ENCODE measurements at places on chromosomes 16 and 17.
A peak's percentile ranks its signal among the peaks of the same experiment; 100 is the strongest.

DNA sequence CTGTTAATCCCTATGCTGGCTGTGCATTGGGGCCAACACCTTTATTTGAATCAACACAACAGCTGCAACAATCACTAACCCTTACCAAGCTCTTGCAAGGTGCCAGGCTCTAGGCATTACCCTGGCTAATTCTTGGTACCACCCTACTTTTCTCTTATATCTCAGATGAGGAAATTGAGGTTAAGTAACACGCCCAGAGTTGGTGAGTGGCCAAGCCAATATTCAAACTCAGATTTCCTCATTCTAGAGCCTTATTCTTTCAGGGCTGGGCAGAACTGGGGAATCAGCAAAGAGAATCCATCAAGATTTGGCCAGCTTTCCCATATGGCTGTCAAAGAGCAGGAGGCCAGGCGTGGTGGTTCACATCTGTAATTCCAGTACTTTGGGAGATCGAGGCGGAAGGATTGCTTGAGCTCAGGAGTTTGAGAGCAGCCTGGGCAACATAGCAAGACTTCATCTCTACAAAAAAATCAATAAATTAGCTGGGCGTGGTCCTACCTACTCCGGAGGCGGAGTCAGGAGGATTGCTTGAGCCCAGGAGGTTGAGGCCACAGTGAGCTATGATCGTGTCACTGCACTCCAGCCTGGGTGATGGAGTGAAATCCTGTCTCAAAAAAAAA is 23.7 kb downstream of the ARSG start:
- DNase-seq, result no peak

GRCh38 chr17:59451706-59452105 is 113.7 kb upstream of the DHX40 start:
- no peak for DNase-seq

DNA sequence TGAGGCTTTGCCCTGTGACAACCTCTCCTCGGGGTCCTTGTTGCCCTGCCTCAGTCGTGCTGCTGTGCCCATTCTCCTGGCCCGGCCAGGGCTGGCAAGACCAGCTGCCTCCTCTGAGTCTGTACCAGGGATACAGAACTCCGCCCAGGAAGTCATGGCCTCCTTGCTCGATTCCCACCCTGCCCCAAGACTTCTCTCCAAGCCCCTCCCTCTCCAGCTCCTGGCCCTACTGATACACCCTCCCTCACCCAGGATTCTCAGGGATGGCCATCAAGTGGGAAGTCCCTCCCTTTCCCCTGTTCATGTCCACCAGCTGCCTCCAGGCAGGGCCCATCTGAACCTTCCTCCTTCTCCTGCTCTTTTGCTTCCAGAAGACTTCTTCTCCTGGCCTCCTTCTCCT is 11.2 kb upstream of the TMEM208 start:
- no peak for DNase-seq

DNA sequence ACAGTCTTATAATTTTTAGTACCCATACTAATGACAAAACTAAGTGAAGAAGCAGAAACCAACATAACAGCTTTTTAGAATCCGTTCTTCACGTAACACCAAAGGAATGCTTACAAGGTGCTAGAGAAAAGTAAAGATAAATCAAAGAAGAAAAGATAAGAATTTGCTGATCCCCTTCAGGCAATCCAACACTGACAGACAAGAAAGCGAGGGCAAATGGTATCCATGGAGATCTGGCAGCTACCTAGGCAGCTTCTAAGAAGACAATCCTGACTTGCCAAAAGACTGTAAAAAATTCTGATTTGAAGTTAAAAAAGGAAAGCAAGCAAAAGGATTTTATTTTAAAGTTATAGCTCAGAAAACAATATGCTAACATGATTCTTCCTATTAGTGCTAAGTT is 14.6 kb downstream of the BBS2 start:
- DNase-seq, result no peak

DNA sequence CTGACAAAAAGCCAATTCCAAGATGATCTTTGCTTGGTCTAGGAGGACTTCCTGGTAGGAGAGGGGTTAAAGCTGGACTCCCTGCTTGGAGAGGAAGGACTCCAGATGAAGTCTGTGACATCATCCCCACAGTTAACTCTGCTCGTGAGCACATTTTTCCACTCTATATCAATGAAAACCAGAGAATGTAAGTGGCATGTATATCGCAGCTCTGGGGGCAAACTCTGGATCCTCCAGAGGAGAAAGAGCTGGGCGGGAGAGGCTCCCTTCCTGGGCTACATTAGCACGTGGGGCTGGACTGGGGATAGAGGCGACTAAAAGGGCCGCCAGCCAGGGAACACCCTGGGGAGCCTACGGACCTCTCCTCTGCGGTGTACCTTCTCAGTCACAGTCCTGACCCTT is 34.1 kb downstream of the HIC1 start:
- no peak for DNase-seq

DNA sequence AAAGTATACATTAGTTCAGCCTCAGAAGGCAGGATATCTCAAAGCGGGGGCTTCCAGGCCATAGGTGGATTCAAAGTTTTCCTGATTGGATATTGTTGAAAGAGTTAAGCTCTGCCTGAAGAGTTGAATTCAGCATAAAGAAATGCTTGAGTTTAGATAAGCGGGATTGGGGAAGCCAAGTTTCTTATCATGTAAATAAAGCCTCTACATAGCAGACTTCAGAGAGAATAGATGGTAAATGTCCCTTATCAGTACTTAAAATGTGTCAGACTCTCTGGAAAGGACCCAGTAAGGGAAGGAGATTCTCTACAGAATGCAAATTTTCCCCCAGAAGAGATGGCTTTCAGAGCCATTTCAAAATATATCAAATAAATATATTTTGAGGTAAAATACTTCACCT is 423.5 kb downstream of the SHISA9 start:
- DNase-seq, result no peak

GRCh38 chr16:85750146-85750826 is 610 bp downstream of the C16orf74 start:
- no peak for DNase-seq

GRCh38 chr17:81486199-81486810 is 26.3 kb downstream of the ACTG1 start:
- DNase-seq, result no peak

DNA sequence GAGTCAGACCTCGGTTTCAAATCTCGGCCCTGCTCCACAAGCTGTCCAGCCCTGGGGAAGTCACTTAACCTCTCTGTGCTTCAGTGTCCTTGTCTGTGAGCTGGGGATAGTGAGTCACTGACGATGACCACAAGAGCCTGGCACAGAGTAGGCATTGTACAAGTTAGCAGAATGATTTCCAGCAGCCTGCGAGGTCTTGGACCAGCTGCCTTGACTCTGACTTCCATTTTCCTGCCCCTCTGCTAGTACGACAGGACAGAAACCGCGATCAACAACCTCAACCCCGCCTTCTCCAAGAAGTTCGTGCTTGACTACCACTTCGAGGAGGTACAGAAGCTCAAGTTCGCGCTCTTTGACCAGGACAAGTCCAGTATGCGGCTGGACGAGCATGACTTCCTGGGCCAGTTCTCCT is 20.7 kb downstream of the CPNE2 start:
- DNase-seq, result no peak

GRCh38 chr17:1454541-1454940 is 1.5 kb downstream of the CRK start:
- no peak for DNase-seq

DNA sequence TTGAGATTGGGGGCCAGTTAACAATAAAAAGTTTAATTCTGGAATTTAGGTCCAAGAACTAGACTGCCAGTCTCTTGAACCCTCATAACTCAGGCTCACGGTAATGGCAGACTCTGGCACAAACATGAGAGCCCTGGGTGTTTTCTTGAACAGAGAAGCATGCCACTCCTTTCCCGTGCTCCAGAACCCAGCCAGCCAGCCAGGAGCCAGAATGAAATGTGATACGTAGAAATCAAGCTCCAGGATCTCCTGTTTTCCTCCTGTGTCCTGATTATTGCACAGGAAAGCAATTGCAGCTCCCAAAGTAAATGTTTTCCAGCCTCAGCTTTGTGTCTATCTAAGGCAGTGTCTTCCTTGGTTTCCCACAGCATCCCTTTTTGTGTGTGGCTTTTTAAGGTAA is 46.2 kb upstream of the NOL11 start:
- no peak for DNase-seq

GRCh38 chr17:21419299-21420239 is 43.4 kb downstream of the KCNJ12 start:
- peak; percentile 14 for DNase-seq

- no peak for DNase-seq
These were observed at the start of gene HAP1 for GRCh38 chr17:41734139-41734948. HAP1 (minus strand) TSS chr17:41734643; CDS start chr17:41734634, 9 bp downstream.

GRCh38 chr16:57611181-57611580 is 17.2 kb upstream of the ADGRG1 start:
- DNase-seq, result no peak

DNA sequence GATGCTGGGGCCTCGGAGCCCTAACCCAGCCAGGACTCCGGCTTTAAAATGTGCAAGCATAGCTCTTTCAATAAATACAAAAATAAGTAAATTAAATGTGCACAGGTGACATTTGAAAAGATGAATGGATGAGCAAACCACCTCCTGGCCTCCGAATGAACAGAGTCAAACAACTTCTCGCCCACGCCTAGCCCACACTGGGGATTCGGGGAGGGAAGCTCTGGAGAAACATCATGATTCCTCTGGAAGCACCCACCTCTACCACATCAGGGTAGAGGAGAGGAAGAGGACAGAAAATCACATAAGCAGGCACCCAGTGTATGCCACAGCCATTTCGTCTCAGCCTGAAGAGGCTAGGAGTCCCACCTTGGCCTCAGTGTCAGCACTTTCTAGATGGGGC is 105.8 kb downstream of the SDK2 start:
- DNase-seq, result no peak

- no peak for DNase-seq
These were observed 347.5 kb upstream of the TNRC6C start for GRCh38 chr17:77610972-77611521.

- DNase-seq, result no peak
These were observed 23.9 kb downstream of the SLC39A11 start for GRCh38 chr17:73068322-73069153.

DNA sequence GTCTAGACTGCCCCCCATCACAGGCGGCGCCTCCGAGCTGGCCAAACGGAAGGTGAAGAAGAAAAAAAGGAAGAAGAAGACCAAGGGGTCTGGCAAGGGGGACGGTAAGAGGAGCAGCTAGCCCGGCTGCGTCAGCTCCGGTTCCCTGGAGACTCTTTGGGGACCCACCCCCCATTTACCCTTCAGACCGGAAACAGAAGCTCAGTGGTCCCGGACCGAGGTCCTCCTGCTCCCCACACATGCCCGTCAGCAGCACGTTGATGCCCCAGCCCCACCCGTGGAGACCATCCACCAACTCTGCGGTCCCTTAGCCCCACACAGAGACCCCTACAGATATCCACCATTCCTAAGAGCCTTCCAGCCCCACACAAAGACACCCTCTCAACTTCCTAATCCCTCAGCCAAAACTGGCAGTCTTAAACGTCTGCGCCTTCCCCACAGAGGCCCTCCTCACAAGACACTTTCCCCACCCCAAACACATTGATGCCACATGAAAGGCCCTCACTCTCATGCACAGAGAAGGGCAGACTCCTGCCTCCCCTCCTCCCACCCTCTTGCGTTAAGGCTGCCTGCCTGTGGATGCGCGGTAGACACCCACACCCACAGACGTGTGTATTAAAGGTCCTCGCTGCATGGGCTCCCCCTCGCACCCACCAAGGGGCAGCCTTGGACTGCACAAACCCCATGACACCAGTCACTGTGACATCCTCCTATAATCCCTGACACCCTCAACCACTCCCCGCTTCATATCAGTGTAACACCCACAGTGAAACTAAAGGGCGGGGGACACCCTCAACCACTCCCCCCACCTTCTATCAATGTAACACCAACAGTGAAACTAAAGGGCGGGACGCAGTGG is 58.2 kb upstream of the RPH3AL start:
- no peak for DNase-seq

DNA sequence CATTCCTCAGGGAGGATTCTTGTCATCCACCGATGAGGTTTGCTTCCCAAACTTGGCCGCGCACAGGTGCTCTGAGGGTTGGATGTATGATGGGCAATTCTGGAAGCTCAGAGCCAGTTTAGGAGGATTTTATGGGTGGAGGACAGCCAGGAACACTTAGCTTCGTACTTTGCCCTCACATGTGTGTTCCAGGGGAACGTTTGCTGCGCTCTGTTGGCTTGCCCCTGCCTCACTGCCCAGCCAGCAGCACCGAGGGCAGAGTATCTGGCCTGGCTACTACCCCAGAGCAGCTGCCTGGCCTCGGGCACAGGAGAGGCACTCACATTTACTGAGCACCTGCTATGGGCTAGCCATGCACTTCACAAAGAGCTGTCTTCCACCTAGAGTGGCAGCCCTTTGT is 14.1 kb downstream of the SEZ6 start:
- DNase-seq, result no peak

GRCh38 chr17:75013092-75013559 is 656 bp downstream of the MRPL58 start:
- DNase-seq, result no peak

DNA sequence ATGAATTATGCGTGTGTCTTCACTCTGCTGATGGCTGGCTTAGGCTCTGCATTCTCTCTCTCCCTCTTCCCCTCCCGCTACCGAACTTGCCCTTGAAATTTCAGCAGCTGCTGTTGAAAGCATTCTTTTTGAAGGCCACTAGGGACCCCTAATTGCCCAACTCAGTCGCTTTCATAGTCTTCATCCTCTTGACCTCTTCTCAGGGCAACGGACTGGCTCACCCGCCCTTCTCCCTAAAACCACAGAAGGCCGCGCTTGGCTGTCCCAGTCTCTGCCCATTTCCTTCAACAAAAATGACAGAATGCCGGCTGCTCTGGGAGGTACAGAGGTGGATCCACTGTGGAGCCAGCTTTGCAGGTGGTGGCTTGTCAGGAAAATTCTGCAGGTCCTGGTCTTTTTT is 21.0 kb upstream of the FMNL1 start:
- DNase-seq, result no peak

DNA sequence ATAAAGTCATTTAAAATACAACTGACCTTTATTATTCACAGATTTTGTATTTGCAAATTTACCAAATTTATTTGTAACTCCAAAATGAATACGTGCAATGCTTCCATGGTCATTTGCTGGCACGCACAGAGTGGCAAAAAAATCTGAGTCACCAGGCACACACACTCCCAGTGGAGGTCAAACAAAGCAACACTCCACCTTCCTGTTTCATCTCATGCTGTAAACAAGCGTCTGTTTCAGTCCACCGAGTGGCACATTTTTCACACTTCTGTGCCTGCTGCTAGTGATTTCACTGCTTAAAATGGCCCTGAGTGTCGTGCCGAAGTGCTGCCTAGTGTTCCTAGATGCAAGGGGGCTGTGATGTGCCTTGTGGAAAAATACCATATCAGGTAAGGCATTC is 17.8 kb upstream of the ITGAE start:
- DNase-seq, result no peak

GRCh38 chr17:28982131-28982793 is 23.6 kb downstream of the SEZ6 start:
- no peak for DNase-seq

- no peak for DNase-seq
These were observed 29.5 kb downstream of the SMYD4 start for GRCh38 chr17:1800240-1800639.

- no peak for DNase-seq
These were observed 60.0 kb upstream of the CHMP6 start for GRCh38 chr17:80931421-80932265.
